ENCODE measurements at places on chromosomes 5 and 9. TPM values are rescaled to one million over a fixed set of nuclear protein-coding genes. Genes with fewer than 3 reads are reported as not detected.

IL31RA gene
- not detected for total RNA-seq

PIP5K1B gene
- total RNA-seq = 1.3 TPM

TXNDC8 gene
- total RNA-seq = not detected

CDKN2B gene
- 0.06 TPM for total RNA-seq

DEPDC1B gene
- 142 TPM for total RNA-seq

Data from neural progenitor cell (in vitro differentiated cells).